ENCODE measurements at places on chromosomes 2 and 18. TPM values are rescaled to one million over a fixed set of nuclear protein-coding genes. Genes with fewer than 3 reads are reported as not detected.

CMPK2 gene
- total RNA-seq = 9.8 TPM

ANKRD36B gene
- total RNA-seq = 23.1 TPM

EVX2 gene
- total RNA-seq = not detected

GRCh38 chr18:74505776-74506175 lies 9.6 kb downstream of the CNDP2 start:
- DNase-seq = no peak

GRCh38 chr18:63291278-63291677 lies 28.3 kb downstream of the BCL2 start:
- DNase-seq = no peak

- DNase-seq = no peak
Measured at GRCh38 chr2:124683536-124684428, 658.7 kb downstream of the CNTNAP5 start.
